NCI-H748 treated with DMSO at 0.1 percent for 48 hours (cell line): ENCODE measurements at places on chromosomes 12 and 14.

- DNase-seq: no peak
Measured at GRCh38 chr14:93073910-93074769, 41.6 kb downstream of the ITPK1 start.

DNA sequence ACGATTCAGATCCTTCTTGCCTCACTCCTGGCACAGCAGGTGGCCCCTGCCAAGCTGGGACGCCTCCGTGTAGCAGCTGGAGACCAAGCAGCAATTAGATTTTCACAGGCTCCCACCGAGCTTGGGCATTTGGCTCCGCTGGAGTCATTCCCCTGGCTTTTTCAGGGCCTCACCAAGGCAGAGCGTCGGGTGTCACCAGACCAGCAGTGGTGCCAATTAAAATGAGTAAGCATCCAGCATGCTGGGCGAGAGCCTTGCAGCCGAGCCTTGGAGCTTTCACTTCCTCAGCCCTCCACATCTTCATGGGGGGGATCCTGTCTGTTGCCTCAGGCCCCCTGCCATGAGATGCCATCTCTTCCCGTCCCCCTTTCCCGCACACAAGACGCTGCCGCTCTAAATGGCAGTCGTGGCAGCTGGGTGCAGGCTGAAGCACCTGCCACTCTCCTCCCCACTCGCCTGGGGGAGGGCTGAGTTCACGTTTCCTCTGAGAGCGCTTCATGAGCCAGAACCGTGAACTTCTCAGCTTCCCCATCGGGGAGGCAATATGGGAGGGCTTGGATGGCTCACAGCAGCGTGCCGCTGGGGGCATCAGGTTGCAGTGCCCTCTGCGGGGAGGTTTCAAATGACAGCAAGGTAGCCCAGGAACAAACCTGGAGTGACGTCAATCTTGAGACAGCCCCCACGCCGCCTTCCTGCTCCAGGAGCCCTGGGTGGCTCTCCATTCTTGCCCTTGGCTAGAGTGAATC is 11.7 kb downstream of the TPCN1 start:
- peak; percentile 59 for DNase-seq

GRCh38 chr12:105696-106095 is 39.1 kb downstream of the IQSEC3 start:
- no peak for DNase-seq

GRCh38 chr12:3680919-3681594 is 71.9 kb downstream of the CRACR2A start:
- peak; percentile 13 for DNase-seq

DNA sequence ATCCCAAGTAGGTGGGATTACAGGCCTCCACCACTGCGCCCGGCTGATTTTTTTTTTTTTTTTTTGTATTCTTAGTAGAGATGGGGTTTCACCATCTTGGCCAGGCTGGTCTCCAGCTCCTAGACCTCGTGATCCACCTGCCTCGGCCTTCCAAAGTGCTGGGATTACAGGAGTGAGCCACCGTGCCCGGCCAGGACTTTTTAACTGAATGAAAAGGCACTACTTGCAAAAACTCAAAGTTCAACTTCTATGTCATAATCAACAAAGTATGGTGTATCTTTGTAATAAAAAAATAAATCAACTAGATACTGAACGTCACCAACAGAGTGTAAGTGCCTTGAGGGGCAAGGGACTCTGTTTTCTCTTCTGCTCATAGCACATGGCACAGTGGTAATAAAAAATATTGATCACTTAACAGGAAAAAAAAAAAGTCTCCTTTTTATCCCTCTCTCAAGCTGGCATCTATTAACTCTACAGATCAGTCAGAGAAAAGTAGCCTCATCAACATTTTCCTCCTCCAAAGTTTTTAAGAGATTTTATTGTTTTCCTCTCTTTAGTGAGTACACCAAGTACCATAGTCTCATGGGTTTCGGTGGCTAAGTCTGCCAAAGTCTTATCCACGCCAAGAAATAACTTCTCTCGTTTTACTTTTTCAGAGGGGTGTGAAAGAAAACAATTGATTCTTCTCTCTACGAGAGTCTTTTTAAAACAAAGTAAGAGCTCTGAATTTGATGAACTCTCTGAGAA is 10.6 kb upstream of the FOXN3 start:
- DNase-seq: no peak

- no peak for DNase-seq
Measured at GRCh38 chr14:70113211-70113610, 75.5 kb downstream of the SLC8A3 start.

DNA sequence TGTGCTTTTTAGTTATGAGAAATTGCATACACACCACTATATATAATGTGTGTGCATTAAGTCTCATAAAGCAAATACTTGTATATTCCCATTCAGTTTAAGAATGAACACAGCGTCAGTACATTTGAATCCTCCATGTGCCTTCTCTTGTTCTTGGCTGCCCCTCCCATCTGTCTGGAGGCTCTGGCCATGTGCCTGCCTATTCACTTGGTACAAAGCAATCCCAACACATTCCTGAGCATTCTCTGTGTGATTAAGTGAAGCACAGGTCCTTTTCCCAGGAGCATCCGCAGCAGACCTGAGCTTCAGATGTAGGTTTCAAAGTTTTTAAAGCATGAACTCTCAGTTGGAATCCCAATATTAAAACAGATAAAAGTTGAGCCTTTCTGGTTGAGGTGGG is 58.7 kb downstream of the POLR3B start:
- DNase-seq: no peak

GRCh38 chr12:8871068-8871467 is 43.2 kb upstream of the PHC1 start:
- no peak for DNase-seq

- DNase-seq: no peak
Measured at GRCh38 chr14:106200541-106201315, 674.3 kb downstream of the TMEM121 start.

DNA sequence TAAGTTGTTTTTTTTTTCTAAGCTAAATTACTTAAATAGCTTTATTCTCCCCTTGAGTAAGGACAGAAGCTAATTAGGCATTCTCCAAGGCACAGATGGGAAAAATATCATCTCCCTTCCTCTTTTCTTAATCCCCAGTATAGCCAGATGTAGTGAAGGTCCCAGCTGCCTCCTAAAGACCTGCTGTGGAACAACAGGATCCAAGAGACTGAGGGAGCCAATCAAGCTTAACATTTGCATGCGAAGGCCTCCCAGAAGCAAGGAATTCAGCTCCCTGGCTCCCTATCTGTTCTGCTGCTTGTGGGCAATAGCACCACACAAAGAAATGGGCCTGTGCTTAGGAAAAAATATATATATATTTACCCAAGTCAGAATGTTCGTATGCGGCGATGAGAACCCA is 255.2 kb downstream of the SYT1 start:
- no peak for DNase-seq

DNA sequence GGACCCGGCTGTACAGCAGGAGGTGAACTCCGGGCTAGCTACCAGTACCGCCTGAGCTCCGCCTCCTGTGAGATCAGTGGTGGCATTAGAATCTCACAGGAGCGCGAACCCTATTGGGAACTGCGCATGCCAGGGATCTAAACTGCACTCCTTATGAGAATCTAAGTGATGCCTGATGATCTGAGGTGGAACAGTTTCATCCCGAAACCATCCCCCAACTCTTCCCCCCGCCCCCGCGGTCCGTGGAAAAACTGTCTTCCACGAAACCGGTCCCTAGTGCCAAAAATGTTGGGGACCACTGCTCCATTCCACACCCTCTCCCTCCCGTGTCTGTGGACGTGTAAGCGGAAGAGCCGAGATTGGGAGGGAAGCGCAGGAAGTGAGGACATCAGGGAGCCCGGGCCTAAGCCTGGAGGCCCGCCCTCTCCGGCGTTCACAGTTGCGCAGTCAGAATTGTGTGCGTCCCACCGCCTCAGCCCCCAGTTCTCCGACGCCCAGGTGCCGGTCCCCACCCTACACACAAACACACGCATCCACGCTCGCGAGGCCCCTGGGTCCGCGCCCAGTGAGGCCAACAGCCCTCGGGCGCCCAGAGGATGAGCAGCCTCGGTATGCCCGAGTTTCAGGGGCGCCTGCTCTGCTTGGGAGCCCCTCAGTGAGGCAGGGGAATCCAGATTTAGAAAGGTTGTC is 1.8 kb upstream of the RNASE4 start:
- peak; percentile 84 for DNase-seq

- DNase-seq: no peak
Measured at GRCh38 chr12:64566122-64566521, 44.2 kb upstream of the RASSF3 start.

DNA sequence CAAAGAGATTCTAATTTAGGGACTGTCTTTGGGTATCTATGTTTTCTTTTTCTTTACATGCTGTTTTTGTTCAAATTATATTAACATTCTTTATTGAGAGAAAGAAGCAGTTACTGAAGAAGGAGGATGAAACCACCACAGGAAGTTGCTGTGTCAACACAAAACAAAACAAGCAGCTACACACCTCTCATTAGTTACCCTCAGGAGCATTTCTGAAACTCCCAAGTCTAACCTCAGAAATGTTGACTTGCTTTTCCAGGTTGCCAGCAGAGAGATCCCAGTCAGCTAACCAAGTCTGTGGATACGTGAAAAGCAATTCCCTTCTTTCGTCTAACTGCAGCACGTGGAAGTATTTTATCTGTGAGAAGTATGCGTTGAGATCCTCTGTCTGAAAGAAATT is 33.5 kb downstream of the CLEC1A start:
- DNase-seq: no peak

DNA sequence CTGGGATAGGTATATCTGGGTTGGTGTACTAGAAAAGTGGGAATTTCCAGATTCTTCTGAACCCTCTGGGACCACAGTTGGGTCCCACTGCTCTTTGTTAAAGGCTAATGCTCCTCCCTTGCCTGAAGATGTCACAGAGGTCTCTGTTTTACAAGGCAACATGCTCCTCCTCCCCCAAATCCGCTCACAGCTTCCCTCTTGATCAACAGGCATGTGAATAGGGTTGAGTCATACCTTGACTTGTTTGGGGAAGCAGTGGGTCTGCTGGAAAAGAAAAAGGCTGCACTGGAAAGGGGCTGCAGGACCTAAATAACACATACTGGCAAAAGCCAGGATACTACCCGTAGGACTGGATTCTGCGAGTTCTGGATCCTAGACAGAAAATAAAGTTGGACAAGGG is 165.4 kb upstream of the TMEM260 start:
- no peak for DNase-seq

DNA sequence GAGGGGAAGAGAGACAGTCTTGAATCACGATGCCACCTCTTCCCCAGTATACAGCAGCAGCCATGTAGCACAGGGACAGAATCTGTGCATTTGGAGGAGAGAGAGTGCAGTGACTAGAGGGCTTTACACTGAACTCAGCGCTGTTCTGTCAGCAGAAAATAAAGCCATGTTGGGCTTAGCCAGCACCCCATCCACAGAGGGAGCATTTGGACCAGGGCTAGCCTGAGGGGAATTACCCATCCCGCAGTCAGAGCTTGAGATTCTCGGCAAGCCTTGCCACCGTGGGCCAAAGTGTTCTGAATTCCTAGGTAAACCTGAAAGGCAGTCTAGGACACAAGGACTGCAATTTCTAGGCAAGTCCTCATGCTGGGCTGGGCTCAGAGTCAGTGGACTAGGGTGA is 120.4 kb upstream of the CNOT2 start:
- DNase-seq: no peak

DNA sequence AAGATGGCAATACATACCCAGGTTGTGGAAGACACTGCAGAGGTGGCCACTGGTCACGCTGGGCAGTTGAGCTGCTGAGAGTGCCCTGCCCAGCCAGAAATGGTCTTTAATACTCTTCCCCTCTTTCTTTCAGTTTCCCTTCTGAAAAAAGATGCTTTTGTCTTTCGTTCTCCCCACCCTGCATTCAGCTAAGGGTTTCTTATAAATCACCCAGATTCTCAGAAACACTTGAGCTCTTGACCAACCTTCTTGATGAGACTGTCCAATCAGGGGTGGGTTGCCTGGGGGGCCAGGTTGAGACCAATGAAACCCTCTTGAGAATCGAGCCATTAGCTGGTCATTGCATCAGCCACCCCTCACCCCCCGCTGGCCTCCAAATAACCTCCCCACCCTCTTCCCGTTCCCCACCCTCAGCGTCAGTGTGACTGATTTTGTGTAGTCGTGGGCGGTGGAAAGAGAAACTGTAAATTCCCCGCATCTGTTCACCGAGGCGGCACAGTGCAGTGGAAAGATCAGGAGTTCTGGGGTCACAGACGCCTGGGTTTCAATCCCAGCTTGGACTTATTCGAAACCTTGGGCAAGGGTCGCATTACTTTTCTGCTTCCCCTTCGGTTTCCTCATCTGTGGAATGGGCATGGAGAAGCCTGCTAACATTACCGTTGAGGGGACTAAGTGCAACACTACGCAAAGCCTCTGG is 52.3 kb downstream of the SLC25A47 start:
- DNase-seq: no peak

- DNase-seq: no peak
Measured at GRCh38 chr12:11545484-11546330, 103.8 kb upstream of the ETV6 start.

GRCh38 chr12:113318900-113319628 is 15.8 kb downstream of the SLC8B1 start:
- no peak for DNase-seq

GRCh38 chr12:27303139-27304111 is 29.2 kb upstream of the BMAL2 start:
- no peak for DNase-seq

GRCh38 chr14:56131865-56132833 is 13.9 kb downstream of the PELI2 start:
- DNase-seq: no peak

GRCh38 chr12:44000309-44000952 is 164.6 kb downstream of the TMEM117 start:
- DNase-seq: no peak

GRCh38 chr12:71652656-71653055 is 11.0 kb downstream of the ZFC3H1 start:
- DNase-seq: no peak

- no peak for DNase-seq
Measured at GRCh38 chr12:51323966-51324895, at the start of gene BIN2. Gene BIN2 (minus strand): TSS chr12:51324174. CDS start chr12:51324102, 72 bp downstream.

- no peak for DNase-seq
Measured at GRCh38 chr12:66131067-66131688, 628 bp upstream of the LLPH start.

DNA sequence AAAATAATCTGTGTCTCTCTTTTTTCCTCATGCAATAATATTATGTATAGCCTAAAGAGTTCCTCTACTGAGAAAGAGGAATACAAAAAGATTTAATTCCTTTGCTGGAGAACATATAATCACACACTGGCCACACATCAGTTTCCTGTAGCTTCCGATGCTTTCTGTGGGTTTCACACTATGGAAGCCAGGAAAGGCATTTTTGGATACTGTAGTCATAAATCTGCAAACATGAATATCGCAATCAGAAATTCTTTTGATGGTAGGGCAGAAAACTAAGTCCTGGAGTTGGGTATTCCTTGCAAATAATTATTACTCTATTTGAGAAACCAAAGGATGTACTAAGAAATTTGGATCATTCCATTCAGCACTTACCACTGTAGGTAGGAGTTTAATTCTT is 260.0 kb downstream of the ACSS3 start:
- DNase-seq: no peak
